ENCODE measurements at places on chromosomes 7 and 10.

GRCh38 chr10:132634241-132634946, 96.8 kb downstream of the INPP5A start:
- peak; percentile 91 for DNase-seq

DNA sequence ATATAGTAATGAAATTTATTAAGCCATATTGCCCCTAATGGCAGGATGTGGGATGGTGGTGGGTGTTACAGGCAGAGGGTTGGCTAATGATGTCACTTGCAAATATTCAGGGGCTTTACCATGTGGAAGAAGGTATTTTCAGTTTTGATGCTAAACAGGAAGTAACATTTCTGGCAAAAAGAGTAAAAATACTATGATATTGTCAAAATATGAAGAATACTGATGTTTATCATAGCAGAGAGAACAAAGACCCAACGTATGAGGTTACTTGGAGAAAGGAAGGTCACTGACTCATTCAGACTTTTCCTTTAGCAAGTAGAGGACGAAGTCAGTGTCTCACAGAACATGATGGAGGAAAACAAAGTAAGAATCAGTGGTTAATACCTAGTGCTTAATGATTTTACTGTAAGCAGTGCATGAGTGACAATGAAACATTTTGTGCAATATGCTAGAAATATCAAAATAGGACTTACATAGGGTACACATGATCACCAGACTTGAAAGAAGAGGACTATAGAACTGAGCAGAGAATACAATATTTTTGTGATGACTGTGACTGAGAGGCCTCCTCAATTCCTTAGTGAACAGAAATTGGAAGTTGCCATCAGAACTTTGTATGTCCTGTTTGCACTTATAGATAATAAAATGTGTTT, 89.7 kb upstream of the STEAP4 start:
- DNase-seq = no peak

DNA sequence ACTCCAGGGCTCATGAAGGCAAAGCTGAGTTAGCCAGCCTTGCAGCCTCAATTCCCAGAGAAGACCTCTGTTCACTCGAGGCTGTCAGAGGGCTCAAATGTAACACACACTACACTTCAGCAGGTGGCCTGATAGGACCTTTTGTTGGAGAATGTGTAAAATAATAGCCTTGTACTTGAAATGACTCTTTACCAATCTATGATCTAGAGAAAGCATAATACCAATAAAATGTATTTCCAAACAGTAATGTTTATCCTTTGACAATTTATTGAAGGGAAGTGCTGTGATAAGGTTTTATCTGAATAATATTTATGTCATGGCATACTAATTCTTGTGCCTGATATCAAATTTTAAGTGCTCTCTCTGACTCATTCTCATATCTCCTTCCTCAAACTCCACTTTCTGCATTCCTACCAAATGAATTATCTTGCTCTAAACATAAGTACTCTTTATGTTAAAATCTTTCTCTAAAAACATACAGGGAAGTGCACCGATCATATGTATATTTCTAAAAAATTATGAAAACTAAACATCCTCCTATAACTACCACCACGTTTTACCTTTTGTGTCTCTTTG, 20.9 kb downstream of the CYP3A7 start:
- no peak for DNase-seq

DNA sequence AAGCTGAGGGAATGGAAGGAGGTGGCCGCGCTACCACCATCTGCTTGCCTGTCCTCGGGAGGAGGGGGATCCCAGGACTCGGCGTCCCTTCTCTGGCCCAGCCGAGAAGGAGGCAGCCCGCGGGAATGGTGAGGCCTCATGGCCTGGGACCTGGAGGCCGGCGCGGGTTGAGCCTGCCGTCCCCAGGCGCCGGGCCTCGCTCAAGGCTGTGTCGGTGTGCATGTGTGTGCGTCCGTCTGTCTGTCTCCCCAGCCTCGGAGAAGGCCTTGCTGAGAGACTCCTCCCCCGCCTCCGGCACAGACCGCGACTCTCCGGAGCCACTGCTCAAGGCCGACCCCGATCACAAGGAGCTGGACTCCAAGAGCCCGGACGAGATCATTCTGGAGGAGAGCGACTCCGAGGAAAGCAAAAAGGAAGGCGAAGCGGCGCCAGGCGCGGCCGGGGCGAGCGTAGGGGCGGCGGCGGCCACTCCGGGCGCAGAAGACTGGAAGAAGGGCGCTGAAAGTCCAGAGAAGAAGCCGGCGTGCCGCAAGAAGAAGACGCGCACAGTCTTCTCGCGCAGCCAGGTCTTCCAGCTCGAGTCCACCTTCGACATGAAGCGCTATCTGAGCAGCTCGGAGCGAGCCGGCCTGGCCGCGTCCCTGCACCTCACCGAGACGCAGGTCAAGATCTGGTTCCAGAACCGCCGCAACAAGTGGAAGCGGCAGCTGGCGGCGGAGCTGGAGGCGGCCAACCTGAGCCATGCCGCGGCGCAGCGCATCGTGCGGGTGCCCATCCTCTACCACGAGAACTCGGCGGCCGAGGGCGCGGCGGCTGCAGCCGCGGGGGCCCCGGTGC, 1.3 kb downstream of the HMX3 start:
- no peak for DNase-seq

GRCh38 chr7:148708026-148708885, 9.6 kb downstream of the CUL1 start:
- no peak for DNase-seq

GRCh38 chr10:59079386-59080226, 96.8 kb upstream of the PHYHIPL start:
- no peak for DNase-seq

DNA sequence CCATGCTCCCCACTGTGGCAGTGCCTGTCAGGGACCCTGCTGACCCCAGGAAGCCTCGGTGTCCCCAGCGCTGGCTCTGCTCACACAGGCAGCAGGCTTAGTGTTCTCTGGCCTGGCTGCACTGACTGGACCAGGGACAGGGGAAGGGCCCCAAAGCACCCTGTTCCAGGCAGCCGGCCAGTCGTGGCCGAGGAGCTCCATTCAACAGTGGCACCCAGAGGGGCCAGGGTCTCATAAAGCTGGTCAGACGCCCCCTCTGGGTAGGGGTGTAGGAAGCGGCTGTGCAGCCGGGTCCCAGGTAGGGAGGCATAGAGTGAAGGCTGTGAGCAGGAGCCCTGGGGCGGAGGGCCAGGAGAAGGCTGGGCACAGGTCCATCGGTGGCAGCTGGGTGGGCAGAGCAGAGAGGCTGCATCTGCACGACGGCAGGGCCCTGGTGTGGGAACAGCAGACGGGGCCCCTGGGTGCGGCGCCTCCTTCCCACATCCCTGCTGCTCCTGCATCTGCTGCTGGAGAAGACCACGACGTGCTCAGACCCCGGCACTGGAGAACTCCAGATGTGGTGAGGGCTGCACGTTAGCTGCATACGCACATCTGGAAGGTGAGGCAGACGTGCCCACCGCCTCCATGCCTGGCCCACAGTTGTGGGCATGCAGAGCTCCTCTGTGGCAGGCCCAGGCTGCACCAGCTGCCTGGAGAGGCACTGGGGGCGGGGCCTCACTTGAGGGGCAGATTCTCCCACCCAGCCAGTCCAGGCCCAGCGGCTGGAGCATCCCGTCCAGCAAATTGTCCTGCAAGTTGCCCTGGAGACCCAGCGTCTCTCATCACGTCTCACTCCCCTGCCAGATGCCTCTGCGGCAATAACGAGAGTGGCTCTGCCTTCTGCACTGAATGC, 25.1 kb downstream of the MNX1 start:
- no peak for DNase-seq

DNA sequence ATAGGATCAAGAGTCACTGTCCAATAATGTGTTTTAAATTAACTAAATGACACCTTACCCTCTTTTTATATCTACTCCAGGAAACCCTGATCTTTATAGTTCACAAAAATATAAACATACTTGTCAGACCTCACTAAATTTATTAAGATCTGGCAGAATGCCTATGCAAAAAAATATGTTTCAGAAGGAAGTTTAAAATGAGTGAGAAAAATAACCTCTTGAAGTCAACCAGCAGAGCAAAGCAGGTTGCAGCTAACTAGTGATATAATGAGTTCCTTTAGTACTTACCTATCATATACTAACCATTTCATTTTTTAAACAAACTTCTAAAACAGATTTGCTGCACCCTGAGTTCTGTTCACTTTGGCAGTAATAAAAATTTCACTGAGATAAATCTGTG, 14.0 kb upstream of the HGF start:
- no peak for DNase-seq

- DNase-seq = no peak
Observed at GRCh38 chr10:48896756-48897440, 42.7 kb downstream of the LRRC18 start.

DNA sequence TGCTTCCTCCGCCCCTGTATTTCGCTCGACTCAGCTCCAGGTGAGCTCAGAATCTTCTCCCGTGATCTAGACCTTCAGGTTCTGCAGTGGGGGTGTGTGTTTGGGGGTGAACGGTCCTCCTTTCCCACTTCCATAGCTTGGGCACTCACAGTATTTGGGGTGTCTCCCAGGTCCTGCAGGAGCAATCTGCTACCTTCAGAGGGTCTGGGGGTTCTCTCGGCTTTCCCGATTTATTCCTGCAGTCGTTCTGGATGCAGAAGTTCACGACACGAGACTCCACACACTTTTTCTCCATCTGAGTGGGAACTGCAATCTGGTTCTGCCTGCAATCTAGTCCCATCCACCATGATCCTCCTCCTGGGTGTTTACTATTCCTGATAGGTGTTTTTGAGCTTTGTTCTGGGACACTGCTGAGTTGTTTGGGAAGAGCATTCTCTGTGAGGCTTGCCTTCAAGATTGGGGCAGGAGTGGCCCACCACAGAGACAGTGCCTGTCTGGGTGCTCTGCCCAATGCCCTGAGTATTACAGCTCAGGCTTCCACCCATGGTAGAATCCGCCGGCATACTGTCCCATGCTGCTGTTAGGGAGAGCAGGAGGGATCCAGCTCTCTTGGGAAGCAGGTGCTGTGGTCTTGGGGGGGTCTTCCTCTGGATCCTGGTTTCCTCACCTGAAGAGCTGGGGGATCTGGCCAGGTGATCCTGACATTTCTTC, 29.8 kb downstream of the JAKMIP3 start:
- DNase-seq = no peak

DNA sequence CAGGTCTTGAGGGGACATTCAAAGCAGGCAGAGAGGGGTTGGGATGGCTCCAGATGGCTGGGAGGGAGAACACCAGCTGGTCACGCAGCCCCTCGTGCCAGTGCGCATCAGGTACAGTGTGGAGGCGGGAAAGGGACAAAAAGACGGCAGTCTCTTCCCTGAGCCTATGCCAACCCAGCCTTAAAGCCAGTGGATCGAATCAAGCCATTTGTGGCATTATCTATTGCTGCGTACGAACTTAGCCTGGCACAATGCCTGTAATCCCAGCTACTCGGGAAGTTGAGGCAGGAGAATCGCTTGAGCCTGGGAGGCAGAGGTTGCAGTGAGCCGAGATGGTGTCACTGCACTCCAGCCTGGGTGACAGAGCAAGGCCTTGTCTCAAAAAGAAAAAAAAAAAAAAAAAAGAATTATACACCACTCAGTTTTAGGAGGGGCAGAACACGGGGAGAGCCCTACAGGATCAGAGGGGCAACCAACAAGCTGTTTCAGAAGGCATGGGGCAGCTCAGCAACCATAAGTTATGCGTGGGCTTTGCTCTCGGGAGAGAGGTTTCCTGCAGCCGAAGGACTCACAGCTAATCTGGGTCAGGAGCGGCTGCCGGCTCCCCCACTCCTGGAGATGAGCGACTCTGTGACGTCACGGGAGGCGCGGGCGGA, 356 bp upstream of the NDUFB2 start:
- DNase-seq = peak; percentile 87

- DNase-seq = peak; percentile 64
Observed at GRCh38 chr7:97064972-97065587, 40.4 kb upstream of the DLX5 start.

DNA sequence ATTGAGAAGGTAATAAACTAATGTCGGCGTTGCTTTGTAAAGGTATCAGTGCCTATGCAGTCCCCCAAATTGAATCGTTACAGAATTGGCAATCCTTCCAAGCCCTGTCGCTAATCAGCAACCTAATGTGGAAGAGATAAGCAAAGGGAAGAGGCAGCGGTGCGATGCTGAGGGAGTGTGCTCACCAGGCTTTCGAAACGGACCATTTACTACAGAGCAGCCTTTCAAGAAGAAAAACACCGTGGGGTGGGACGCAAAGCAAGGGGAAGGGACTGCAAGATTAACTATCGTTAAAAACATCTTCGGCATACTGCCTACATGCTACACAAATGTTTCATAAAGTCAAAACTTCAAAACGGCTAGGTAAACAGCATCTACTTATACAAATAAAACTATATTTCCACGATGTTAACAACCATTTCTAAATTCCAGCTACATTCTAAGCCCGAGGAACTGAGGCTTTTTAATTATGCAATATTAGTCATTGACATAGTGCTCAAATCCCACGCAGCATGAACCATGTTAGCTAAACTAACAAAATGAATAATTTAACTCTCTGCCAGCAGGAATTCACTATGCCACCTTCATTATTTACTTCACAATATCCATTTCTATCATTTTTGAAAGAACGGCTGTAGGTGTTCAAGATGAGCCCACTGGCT, 85.2 kb downstream of the CHCHD3 start:
- DNase-seq = no peak

DNA sequence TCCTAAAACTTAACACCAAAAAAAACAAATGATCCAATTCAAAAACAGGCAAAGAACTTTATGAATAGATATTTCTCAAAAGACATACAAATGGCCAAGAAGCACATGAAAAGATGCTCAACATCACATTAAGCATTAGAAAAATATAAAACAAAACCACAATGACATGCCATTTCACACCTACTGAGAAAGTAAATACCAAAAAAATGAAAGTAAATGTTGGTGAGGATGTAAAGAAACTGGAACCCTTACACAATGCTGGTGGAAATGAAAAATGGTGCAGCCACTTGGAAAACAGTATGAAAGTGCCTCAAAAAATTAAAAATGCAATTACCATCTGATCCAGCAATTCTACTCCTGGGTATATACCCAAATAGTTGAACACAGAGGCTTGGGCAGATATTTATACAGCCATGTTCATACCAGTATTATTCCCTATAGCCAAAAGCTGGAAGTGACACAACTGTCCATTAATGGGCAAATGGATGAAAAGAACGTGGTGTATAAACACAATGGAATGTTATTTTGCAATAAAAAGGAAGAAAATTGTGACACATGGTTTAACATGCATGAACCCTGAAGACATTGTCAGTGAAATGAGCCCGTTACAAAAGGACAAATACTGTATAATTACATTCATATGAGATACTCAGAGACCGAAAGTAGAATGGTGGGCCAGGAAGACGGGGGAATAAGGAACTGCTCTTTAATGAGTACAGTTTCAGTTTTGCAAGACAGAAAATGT, 89.0 kb downstream of the JMJD1C start:
- DNase-seq = no peak

DNA sequence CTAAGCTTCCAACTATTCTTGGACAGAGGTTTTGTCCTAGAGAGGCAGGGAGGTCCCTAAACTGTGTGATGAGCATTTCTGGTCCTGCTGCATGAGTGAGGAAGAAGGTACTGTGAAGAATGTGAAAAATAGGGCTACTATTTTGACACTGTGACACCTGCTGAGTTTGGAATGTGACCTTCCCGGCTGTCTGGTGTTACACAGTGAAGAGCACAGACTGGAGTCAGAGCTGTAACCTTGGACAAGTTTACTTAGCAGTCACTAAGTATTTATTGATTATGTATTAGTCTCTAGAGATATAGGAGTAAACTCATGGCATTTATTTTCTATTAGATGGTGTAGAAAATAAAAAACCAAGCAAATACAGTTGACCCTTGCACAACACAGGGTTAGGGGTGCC, 12.3 kb downstream of the GOLGA7B start:
- DNase-seq = peak; percentile 21
